GM12891 (cell line): ENCODE measurements at places on chromosomes 16 and 17.
A peak's percentile ranks its signal among the peaks of the same experiment; 100 is the strongest.

DNA sequence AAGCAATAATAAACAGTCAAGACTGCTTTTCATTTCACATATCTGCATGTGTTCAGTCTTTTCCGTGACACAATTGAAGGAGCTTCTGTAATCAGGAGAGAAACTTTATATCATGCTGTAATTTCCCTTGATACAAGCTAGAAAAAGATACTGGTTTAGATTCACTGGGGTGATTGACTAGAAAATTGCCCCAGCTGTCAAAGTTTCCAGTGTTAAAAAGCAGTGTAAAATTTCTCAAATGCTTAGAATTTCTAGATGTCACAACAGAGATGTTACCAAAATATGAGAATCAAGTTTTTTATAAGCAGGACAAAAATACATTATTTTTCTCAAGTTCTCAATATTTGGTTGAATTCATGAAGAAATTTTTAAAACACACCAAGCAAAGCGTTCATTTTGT is 292.4 kb upstream of the HSBP1 start:
- no peak for DNase-seq

DNA sequence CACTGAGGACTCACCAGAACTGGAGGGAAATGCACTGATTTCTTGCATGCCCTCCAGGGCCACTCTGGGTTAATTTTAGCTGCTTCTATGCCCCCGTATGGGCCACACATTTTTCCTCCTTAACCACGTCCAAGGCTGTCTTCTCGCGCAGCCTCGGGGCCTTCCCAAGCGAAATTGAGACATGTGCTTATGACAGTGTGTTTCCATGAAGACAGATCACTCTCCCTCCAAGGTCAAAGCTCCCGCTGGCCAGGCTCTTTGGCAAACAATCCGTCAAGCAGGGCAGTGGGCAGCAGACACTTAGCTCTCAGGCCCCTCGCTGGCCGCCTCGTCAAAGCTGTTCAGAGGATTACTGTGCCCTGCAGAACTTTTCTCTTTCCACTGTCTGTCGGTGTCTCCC is 243.0 kb upstream of the N4BP1 start:
- no peak for DNase-seq

DNA sequence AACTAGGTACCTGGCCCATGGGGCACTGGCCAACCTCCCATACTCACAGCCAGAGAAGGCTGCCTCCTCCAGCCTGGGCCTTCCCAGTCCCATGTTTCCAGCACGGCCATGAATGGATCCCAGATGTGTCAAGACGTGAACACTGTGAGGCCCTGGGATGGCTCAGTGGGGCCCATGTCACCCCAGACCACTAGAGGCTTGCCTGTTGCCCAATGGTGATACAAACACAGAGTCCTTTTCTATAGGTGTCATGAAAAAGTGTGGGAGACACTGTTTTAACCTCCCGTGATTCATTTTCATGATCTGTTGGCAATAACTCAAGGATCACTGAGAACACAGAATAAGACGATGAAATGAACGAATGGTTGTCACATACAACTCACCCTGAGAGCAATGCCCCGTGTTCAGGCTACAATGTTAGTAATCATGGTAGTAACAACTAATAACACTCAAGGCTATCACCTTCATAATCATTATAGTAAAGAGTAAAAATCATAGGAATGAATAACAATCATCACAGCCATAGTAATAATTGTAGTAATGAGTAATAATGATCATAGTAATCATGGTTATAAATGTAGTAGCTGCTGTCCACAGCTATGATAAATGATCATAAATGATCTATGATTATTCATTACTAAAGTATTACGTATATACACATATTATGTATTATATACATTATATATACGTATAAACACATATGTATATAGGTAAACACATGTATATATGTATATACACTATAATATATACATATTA is 64.0 kb downstream of the DYNLRB2 start:
- DNase-seq: no peak

- DNase-seq: no peak
Observed at GRCh38 chr16:17371299-17371698, 99.5 kb downstream of the XYLT1 start.

- DNase-seq: no peak
Observed at GRCh38 chr16:10828851-10829366, 10.3 kb upstream of the TVP23A start.

- peak; percentile 45 for DNase-seq
Observed at GRCh38 chr17:48997103-48997826, at the start of gene IGF2BP1. Gene IGF2BP1, plus strand, starts transcription at chr17:48997385. Its CDS starts 361 bp downstream, at chr17:48997746.

DNA sequence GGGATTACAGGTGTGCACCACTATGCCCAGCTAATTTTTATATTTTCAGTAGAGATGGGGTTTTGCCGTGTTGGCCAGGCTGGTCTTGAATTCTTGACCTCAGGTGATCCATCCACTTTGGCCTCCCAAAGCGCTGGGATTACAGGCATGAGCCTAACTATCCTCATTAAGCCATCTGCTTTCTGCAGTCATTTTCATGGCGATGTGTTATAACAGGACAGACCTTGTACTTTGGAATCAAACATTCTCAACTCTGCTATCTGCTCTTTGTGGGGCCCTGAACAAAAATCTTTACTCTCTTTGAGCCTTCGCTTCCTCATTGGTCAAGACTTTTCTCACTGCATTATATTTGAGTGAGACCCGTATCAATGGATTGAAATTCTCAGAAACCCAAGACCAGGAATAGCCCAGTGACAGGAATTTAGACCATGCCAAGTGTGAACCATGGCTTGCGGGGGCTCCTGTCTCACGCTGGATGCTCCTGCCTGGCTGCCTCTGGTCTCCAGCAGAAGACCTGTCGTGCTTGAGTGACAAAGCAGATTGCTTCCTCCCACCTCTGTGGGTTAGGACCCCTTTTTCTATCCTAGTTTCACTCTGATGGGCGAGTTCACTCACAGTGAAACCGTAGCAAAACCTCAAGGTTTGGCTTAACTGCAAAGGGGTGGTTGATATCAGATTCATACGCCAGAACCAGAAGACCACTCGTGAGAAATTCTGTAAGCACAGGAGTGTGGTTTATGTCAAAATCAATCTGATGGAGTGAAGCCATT is 519.1 kb downstream of the MAF start:
- DNase-seq: peak; percentile 15

GRCh38 chr16:58160855-58161254 is 31.7 kb upstream of the CFAP20 start:
- no peak for DNase-seq

DNA sequence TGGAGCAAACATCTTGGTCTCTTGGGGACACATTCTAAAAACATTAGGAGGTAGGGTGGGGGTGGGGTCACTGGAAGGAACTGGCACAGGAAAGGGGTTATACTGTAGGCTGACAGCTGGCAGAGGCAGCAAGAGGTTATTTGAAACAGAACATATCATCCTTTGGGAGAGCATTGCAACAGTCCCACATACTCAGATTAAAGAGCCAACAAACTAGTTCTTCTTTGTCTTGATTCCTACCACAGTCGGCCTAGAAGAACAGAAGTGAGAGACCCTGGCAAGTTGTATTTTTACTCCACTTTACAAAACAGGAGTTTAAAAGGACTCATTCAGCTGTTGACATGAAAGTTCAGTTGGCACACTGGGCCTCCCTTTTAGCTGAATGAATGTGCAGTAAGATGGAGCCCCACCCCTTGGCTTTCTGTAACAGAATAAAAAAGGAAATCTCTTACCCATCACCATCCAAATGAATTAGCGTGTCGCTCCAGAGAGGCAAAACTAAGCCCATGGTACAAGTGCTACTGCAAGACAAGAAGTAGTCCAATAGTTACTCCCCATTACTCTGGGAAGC is 54.6 kb upstream of the CORO6 start:
- DNase-seq: no peak

- no peak for DNase-seq
Observed at GRCh38 chr17:35006961-35007360, 26.6 kb downstream of the LIG3 start.
